ENCODE measurements at places on chromosomes 5 and 9.

DNA sequence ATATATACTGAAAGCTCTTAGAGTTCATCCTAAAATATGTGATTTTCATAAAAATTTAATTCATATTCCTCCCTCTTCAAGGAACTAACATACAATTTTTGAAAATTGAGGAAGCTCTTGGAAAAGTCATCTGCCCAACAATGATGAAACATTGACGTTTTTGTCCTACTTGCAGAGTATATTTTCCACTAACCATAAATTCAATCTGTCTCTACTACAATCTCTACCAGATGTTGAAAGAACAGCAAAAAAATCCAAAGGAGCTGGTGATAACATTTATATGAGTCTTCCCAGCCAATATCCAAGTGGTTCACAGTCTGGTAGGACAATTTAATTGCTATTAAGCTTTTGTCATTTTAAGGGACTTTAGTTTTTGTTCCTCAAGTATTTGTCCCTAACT, 81.1 kb upstream of the NR3C1 start:
- no peak for DNase-seq

DNA sequence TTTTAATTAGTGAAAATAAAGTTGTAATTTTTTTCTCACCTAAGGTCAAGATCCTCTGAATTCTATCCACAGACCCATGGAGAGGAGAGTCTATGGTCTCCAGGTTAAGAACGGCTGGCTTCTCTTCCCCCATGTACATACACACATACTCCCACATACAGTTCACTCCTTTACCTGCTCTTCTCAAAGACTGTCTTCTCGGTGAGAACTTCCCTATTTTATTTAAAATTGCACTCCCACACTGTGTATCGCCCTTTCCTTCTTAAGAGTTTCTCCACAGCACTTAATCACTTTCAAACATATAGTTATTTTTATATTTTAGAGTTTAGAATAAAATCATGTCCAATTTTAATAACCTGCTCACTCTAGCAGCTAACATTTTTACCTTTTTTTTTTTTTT, 3.6 kb upstream of the JADE2 start:
- DNase-seq = no peak

- DNase-seq = no peak
Measured at GRCh38 chr5:62386824-62387223, 16.9 kb downstream of the DIMT1 start.

DNA sequence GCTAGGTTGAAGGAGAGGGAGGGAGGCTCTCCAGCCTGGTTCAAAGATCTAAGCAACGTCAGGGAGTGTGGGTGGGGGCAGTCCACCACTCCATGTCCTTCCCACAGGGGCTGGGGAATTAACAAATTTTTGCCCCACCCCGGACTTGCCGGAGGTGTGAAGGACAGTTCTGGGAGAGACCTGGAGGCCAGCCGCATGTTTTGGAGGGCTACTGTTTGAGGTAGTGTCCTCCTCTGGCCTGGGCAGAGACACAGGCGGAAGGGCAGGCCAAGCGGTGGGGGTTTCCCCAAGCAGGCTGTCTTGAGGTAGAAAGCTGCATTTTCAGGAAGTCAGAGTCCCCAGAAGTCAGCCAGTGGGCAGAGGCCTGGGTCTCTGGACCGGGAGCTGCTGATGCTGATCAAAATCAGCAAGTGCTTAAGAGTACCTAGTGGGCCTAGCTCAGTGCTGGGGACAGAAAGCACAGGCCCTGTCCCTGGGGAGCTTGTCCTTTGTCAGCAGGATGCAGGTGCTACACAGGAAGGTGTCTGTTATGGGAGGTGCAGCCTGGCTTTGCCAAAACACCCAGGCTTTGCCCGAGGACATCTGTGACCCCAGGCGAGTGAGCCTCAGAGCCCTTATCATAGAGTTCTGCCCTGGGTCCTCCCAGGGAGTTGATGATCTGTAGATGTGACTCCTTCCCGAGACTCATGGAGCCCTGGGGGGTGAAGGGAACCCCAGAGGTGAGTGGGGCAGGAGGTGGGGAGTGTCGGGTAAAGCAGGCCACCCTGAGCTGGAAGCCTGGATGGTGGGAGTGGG, 18.5 kb downstream of the JADE2 start:
- DNase-seq = no peak

DNA sequence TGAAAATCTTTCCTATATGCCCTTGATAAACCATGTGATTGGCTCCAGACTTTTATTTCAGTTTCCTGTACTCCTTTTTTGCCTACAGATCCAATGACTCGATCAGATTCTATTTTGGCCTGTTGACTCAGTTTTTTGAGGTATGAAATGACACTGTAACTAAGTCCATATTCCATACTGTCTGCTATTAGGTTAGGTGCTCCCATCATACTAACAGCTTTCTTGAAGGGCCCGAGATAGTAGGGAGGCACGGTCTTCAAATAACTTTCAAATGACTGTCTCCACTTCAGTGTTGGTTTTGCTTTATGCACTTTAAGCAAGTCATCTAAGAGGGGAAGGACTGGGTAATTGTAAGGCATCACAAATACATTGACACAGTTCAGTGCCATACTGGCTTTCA, 295.4 kb upstream of the DAB2 start:
- DNase-seq = no peak

DNA sequence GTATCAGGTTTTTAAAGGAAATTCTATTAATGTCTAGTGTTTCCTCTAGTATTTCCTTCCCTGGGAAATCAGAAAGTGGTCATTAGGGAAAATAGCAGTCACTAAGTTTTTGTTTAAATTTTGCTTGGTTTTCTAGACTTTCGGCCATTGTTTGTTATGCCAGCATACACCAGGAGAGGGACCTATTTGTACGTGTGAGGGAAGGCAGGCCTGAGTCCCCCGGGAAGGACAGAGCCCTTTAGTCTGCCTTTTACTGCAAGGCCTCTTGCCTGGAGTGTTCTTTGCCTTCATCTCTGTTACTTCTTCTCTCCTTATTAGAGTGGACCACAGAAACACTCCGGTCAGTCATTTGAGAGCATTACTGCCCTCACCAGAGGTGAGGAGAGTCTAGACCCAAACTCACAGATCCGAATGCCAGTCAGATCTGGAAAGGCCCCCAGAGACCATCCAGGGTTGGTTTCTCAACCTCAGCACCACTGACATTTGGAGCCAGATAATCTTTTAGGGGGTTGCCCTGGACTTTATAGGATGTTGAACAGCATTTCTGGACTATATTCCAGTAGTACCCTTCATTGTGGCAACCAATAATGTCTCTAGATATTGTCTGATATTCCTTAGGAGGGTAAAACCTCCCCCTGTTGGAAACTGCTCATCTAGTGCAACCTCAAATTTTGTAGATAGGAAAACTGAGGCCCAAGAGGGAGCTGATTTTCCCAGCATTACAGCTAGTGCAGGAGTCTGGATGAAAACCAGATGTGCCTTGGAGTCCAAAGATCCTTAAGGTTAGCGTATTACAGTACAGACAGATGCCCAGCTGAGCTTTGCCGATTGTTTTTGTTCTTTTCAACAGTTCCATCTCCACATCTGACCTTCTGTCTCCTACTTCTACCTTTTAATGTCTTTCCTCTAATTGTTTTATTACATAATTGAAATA, 93.0 kb upstream of the NIPAL4 start:
- no peak for DNase-seq

DNA sequence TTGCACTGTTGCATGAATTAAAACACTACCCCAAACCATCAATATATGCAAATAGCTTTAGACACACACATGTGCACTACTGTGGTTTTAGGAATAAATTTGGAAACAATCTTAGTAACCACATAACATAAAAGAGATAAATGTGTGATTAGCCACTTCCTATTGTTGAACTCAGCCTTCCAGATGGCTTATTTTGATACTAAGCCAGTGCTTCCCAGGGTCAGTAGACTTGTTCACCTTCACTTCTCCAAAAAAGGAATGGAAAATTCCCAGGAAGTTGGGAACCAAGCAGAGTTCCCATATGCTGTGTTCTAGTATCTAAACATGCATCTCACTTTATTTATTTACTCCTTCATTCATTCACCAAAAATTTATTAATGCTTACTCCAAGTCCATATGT, 47.8 kb downstream of the SVEP1 start:
- no peak for DNase-seq

- DNase-seq = no peak
Measured at GRCh38 chr5:83340511-83340918, 131.0 kb upstream of the VCAN start.

DNA sequence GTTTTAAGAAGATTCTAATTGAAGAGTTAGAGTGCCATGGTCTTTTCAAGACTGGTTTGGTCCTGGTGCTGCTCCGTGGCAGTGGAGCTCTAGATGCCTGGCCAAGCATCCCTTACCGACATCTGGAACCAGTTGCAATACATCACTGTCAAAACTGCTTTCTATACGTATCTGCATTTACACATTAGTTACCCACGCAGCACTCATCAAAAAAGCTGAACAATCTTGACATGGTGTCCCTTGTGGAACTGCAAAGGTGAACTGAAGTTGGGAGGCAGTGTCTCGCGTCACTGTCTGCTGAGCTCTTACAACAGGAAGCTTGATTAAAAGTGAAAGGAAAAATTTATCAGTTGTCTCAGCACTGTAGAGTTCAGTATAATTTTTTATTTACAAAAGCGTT, 82.6 kb downstream of the PBX3 start:
- no peak for DNase-seq

- no peak for DNase-seq
Measured at GRCh38 chr9:113568081-113568435, 104.5 kb downstream of the RGS3 start.

DNA sequence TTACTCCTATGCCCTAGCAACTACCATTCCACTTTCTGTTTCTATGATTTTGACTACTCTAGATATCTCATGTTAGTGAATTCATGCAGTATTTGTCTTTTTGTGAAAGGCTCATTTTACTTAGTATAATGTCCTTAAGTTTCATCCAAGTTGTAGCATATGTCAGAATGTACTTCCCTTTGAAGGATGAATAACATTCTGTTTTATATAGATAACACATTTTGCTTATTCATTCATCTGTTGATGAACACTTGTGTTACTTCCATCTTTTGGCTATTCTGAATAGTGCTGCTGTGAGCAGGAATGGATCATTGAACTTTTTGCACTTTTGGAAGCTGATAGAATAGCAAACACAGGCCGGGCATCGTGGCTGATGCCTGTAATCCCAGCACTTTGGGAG, 140.2 kb upstream of the MYO10 start:
- DNase-seq = no peak

DNA sequence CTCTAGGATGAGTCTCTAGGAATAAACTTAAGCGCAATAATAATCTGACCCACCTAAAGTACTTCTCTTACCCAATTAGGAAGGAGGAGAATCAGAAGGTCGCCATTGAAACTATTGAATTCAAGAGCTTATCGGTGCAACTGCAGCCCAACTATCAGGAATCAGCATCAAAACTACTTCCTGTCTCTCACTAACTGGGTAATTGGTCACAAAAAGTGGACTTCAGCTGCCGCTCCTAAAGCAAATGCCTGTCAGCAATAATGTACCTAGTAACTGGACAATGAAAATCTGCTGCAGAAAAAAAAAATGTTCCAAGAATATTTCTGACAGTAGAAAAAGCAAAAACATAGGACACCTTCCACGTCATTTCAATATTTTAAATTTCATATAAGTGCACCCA, 3.3 kb downstream of the OR1L8 start:
- DNase-seq = no peak

GRCh38 chr5:56170557-56170956, 62.6 kb downstream of the ANKRD55 start:
- DNase-seq = no peak

- DNase-seq = no peak
Measured at GRCh38 chr5:15566789-15567188, 66.8 kb downstream of the FBXL7 start.

DNA sequence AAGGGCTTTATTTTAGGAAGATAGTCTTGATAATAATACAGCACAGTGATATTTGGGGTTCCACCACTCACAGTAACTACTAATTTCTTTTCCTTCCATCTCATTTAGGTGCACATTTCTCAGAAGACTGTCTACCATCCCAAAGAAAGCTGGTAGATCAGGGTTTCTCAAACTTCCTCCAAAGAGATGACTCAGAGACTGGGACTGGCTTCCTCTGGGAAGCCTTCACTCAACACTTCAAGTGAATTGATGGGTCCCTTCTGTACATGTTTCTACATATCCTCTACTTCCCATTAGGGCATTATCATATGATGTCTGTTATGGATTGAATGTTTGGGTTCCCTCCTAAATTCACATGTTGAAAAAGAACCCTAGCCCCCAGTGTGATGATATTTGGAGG, 138.5 kb downstream of the SPOCK1 start:
- no peak for DNase-seq

GRCh38 chr9:135240871-135241311, 153.4 kb downstream of the OLFM1 start:
- no peak for DNase-seq

DNA sequence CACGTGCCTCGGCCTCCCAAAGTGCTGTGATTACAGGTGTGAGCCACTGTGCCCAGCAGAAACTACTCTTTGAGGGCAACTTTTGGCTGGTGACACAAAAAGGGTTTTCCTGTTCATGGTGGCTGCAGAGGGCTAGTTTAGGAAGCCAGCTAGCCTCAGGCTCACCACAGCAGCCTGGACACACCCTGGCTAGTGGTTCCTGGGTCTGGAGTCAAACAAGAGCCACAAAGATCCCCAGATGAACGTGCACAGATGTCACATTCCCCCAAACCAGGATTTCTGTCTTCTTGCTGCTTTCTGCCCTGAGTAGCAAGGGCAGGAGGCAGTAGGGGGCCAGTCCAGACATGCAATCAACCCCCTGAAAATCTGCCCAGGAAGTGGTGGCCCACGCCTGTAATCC, 6.8 kb downstream of the HBEGF start:
- DNase-seq = no peak

DNA sequence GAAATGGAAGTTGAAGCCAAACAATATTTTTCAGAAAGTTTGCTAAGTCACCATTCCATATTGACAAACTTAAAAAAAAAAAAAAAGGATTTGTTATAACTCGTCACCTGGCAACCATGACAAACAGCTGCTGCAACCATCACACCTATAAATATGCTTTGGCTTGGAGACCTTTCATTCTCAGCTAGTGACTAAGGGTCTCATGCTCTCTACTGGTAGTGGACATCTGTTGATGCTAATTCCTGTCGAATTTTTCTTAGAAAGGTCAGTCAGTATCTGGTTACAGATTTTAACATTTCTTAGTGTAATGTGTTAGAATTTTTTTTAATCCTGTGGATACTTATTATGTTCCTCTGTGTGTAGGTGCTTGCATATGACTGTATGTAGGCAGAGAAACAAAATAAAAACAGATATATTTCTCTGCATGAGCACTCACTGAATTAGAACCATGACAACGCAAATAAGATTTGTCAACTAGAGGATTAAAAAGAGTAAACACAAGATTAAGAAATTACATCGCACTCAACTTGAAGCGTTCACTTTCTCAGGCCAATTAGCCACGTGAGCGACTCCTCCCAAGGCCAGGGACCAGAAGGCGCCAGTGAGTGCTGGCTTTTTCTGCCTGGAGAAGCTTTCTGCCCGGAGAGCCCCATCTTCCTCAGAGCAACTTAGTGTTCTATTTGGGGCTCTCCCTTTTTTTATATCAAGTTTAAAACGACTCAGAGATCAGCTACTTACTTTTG, 27.0 kb upstream of the ZNF622 start:
- no peak for DNase-seq

GRCh38 chr5:1359031-1359645, 14.2 kb upstream of the CLPTM1L start:
- no peak for DNase-seq

GRCh38 chr5:142609142-142609541, 76.7 kb downstream of the FGF1 start:
- no peak for DNase-seq
